NCI-H2081 (cell line): ENCODE measurements at places on chromosomes 2 and 18.

GRCh38 chr2:30664761-30665358 is 142.4 kb downstream of the CAPN13 start:
- DNase-seq: no peak

GRCh38 chr2:196376984-196377877 is 205.9 kb upstream of the STK17B start:
- no peak for DNase-seq

GRCh38 chr2:110679337-110679707 is 1.5 kb upstream of the BUB1 start:
- no peak for DNase-seq

GRCh38 chr2:216044883-216045486 is 31.6 kb upstream of the MREG start:
- no peak for DNase-seq

- DNase-seq: peak; percentile 86
Observed at GRCh38 chr2:98465456-98466226, 21.0 kb downstream of the INPP4A start.

DNA sequence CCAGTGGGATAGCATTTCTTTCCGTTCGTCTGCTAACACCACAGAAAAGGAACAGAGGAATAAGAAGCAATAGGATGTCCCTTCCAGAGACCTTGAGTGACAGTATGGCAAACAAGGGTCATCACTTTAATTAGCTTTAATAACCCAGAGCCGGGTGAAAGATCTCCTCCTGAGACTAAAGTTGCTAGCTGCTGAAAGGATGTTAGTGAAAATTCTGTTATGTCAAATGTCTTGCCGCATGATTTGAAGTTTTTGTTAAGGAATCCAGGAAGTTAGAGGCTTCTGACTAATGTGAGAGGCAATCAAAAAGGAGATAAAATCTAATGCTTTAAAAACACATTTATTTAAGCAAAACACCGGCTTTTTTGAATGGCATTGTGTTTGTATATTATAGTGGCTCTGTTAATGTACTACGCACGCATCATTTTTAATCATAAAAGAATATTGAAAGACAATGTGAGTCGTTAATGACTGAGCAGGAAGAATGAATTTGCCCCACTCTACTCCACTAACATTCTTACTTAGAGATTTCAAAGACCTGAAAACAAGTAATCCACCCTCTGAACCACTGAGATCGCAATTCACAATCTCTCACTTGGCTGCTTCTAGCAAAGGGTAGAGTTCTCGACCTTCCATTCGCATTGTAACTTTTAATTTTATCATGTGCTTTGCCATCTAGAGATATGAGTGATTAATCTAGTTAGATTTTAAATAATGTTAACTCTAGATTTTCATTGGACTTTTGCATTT is 536.6 kb downstream of the LRRTM4 start:
- no peak for DNase-seq

GRCh38 chr2:228372212-228372611 is 190.7 kb upstream of the SPHKAP start:
- no peak for DNase-seq

DNA sequence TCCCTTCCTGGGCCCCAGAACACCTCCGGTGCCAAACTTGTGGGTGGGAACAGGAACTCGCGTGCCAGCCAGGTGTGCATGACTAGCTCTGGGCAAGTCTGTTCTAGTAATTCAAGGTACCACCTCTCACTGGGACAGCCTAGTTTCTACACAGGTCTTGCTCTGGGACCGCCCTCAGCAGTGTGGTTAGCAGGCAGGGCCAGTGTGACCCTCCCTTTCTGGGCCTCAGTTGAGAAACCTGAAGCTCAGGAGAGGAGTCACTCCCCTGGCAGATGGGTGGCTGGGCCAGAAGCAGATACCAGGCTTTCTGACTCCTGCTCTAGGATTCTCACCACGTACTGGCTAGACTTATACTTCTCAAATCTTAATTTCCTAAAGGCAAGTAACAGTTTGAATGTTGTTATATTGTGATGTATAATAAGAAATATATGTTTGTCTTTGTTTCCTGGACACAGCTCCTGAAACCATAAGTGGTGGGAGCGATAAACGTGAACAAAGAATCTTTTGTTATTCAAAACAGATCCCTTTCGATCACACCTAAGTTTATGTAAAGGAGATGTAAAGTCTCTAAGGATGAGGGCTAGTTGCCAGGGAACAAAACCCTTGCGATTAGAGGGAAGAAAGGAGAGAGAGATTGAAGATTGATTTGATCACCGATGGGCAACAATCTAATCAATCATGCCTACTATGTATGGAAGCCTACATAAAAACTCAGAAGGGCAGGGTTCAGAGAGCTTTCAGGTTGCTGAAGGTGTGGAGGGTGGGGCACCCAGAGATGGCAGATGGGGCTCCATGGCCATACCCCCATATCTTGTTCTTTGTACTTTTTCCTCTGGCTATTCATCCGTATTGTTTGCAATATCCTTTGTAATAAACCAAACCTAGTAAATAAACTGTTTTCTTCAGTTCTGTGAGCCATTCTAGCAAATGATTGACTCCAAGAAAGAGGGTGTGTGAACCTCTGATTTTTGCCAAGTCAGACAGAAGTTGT is 952 bp upstream of the UGT1A6 start:
- no peak for DNase-seq

DNA sequence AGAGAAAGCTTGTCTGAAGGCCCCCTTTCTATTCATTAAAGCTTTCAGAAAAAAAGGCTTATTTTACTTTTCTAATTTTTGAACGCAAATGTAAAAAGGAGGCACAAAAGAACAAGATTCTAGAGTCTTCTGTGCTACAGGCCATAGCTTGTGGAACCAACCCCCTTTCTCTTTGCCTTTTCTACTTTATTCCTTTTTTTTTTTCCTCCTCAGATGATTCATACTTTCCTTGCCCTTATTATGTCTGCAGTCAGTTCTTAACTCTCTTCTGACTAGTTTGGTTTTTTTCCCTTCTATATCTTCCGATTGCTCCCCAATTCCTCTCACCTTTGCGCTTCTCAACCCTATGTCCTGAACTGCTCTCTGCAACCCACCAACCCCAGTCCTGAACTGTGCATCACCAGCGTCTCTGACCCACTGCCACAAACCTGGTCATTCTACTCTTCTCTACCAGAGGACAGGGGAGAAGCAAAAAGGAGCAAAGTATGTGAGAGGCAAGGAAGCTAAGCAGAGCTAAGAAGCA is 56.9 kb upstream of the WIPF1 start:
- no peak for DNase-seq

DNA sequence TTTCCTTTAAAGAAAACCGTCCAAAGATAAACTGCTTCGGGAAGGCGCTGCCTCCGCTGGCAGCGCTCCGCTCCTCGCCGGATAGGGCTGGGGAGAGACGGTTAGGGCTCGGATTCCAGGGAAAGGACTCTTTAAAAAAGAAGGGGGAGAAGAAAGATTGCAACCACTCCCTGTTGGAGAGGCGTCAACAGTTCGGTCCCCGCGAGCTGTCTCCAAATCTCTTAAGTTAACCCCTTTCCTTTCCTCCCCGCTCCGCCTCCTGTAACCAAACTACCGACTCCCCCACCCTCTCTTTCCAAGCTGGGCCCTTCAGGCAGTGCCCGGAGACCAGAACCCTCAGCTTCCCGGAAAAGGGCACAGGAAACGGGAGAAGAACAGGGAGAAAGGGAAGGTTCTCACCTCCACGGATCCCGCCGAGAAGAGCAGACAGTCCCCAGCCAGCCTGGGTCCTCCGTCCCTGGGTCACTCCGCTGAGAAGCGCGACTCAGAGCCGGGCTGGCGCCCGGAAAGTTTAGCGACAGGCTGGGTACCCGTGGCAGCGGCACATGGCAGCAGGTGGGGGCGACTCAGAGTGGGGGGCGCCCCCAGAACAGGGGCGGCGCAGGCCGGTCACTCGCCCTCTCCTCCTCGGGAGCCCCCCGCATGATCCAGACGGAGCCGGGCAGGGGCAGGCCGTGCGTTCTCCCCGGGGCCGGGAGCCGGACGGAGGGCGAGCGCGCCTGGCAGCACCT is 675 bp downstream of the FZD5 start:
- DNase-seq: peak; percentile 29

DNA sequence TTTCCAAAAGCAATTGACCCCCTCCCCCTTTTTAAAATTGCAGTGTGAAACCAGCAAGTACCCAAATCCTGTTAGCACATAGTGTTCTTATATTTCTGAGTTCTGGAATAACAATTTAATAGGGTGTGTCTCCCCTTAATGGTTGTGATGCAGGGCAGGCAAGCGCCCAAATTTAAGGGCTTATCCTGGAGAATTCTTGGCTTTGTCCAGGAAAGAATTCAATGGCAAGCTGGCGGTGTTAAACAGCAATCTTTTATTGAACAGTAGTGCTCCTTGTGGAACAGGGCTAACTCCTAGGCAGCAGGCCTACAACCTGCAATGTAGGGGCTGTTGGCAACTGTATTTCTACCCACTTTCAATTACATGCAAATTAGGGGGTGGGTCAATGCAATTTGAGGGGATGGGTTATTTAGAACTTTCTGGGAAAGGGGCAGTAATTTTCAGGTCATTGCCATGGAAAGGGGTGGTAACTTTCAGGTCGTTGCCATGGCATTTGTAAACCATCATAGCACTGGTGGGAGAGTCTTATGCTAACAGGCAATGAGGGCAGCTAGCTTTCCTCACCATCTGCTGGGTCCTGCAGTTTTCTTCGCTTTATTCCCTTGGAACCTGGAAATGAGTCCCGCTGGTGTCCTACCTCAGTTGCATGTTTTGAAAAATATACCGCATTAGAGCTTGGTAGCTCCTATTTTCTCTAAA is 149.0 kb upstream of the KCTD1 start:
- no peak for DNase-seq

GRCh38 chr2:240789051-240789453 is 31.0 kb downstream of the KIF1A start:
- DNase-seq: no peak

GRCh38 chr2:190603374-190603773 is 45.5 kb upstream of the NAB1 start:
- no peak for DNase-seq

- DNase-seq: no peak
Observed at GRCh38 chr2:128380061-128380889, 61.6 kb upstream of the HS6ST1 start.

GRCh38 chr18:63421514-63421913 is 762 bp downstream of the VPS4B start:
- DNase-seq: no peak
